Kidney epithelial cell (primary cell): ENCODE measurements at places on chromosomes 1 and 21. TPM values are rescaled to one million over a fixed set of nuclear protein-coding genes. Genes with fewer than 3 reads are reported as not detected.

DNA sequence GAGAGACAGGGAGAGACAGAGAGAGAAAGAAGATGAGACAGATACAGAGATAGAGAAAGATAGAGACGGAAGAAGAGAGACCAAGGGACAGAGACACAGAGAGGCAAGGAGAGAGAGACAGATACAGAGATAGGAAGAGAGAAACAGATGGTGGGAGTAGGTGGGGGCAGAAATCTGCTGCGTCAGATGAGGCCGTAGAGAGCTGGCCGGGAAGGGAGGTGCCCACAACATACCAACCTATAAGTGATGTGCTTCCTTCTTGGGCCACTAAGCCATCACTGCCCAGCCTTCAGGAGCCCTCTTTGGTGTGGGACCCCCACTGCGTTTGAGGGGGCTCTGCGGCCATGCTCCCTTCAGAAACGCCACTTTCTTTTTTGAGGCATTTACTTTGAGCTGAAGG, 307.6 kb upstream of the VAMP3 start:
- DNase-seq: no peak

DNA sequence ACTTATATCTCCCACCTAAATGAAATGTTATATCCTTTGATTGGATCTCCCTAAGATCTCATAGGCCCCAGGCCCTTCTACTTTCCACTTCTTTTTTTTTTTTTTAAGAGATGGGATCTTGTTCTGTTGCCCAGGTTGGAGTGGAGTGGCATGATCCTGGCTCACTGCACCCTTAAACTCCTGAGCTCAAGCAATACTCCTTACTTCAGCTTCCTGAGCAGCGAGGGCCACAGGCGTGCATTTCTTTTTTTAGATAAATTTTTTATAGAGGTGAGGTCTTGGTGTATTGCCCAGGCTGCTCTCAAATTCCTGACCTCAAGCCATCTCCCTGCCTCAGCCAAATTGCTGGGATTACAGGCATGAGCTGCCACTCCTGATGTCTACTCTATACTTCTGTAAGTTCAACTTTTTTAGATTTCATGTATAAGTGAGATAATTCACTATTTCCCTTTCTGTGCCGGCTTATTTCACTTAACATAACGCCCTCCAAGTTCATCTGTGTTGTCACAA, 987.5 kb upstream of the NCAM2 start:
- DNase-seq: no peak

- no peak for DNase-seq
Observed at GRCh38 chr1:64745986-64746940, 1.4 kb downstream of the RAVER2 start.

DNA sequence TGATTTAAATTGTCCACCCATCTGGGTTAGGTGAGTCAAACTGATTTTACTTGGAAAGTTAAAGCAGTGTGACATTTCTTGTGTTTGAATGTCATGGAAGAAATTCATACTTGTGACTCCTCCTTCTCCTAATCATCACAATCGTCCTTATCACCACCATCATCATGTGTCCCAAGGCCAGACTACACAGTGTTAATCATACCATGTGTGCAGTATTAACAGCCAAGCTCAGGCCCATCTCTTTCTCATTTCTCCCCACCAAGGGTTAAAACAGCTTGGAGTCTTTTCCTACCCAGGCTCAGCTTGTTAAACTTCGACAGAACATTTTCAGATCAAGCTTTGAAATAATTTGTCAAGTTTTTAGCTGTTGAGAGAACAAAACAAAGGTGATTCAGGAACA, 22.5 kb upstream of the PLA2G2E start:
- no peak for DNase-seq

- no peak for DNase-seq
Observed at GRCh38 chr1:221350091-221350490, 391.8 kb downstream of the DUSP10 start.

Gene PKLR
- not detected in 2 replicates for total RNA-seq

- DNase-seq: no peak
Observed at GRCh38 chr1:84078108-84078841, 65.8 kb upstream of the PRKACB start.

DNA sequence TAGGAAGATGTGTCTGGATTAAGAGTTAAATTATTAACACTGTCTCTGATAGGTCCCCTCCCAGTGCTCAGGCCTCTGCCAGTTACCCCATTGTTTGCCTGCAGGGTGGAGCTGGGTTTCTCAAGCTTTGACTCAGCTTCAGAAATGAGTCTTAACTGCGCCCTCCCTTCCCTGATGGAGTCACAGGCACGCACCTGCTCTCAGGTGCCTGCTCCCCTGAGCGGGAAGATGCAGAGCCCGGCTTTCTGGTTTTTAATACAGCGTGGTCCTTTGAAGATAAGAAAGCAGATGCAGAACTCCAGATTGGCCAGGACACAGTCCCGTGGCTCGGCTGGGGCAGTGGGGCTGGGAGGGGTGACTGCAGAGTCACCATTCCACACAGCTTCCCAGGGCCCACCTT, 3.2 kb upstream of the SPRR4 start:
- no peak for DNase-seq

DNA sequence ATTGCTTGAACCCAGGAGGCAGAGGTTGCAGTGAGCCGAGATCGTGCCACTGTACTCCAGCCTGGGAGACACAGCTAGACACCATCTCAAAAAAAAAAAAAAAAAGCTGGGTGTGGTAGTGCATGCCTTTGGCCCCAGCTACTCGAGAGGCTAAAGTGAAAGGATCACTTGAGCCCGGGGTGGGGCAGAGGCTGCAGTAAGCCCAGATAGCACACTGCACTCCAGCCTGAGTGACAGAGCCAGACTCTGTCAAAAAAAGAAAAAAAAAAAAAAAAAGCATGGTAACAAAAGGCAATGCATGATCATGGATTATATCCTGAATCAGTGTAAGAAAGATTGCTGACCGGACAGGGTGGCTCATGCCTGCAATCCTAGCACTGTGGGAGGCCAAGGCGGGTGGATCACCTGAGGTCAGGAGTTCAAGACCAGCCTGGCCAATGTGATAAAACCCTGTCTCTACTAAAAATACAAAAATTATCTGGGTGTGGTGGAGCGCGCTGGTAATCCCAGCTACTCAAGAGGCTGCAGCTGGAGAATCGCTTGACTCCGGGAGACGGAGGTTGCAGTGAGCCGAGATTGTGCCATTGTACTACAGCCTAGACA, 76.3 kb downstream of the RUSC1 start:
- no peak for DNase-seq

DNA sequence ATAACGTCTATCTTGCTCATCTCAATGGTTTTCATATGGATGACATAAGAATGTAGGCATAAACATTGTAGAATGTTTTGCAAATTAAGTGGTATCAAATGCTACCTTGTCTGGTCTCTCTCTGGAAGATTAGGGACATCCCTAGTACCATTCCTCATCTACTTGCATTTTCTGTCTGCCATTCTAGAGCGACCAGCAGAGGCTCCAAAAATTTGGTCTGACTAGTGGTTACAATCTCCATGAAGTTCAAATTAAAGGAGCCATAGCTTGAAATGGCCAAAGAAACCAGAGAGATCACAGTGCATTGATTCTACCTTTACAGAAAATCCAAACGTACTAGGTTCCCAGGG, 1.1 kb downstream of the CD84 start:
- DNase-seq: no peak

DNA sequence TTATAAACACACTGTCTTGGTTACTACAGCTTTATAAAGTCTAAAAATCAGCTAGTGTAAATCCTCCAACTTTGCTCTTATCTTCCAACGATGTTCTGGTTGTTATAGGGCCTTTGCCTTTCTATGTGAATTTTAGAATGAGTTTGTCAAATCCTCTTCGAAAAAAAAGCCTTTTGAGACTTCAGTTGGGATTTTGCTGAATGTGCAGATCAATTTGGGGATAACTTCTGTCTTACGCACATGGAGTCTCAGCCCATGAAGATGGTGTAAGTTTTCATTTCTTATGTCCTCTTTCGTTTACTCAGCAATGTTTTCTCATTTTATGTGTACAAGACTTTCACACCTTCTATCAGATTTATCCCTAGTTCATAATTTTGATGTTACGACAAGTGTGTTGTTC, 64.8 kb upstream of the ADARB1 start:
- no peak for DNase-seq

Gene SLC16A4
- total RNA-seq: 15.4 and 25.4 TPM in 2 replicates

GRCh38 chr1:154270833-154271232, 1.6 kb upstream of the HAX1 start:
- no peak for DNase-seq

Gene NBPF19
- total RNA-seq: 14.9 and 17.5 TPM in 2 replicates

DNA sequence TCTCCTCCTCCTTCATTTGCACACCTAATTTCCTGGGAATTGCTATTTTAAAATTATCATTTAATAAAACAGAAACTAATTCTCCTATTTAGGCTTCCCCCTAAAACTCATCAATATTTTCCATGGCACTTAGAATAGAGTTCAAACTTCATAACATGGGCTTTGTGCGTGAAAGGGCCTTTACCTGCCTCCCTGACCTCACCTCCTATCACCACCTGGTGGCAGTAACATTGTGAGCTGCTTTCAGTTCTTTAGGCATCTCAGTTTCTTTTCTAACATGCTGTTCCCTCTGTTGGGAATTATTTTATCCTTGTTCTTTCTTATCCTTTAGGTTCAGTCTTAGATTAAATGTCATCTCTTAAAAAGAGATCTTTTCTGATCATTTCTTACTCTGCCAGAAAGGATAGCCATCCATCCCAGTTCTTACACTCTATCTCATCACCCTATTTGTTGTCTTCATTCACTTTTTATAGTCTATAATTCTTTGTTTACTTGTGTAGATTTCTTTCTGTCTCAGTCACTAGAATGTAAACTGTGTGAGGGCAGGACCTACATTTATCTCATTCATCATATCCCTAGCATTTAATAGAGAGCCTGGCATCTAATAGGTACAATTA, 133.8 kb upstream of the KIAA1614 start:
- no peak for DNase-seq

Gene MX2
- total RNA-seq: 1.2 and 1.4 TPM in 2 replicates

- DNase-seq: no peak
Observed at GRCh38 chr21:14718951-14719350, 172.8 kb upstream of the SAMSN1 start.
